Thoracic aorta (tissue), 2 donors: ENCODE measurements at places on chromosomes 7 and 10. TPM values are rescaled to one million over a fixed set of nuclear protein-coding genes. Genes with fewer than 3 reads are reported as not detected.
A peak's percentile ranks its signal among the peaks of the same experiment; 100 is the strongest.

- H3K36me3 ChIP-seq: no peaks in the 10 kb centered on the region
- H3K27me3 ChIP-seq: no peaks in the 10 kb centered on the region
- DNase-seq: no peak
- no peak overlapping the region for H3K4me3 ChIP-seq
Measured at GRCh38 chr7:42202601-42203000, 34.4 kb downstream of the GLI3 start.

DNA sequence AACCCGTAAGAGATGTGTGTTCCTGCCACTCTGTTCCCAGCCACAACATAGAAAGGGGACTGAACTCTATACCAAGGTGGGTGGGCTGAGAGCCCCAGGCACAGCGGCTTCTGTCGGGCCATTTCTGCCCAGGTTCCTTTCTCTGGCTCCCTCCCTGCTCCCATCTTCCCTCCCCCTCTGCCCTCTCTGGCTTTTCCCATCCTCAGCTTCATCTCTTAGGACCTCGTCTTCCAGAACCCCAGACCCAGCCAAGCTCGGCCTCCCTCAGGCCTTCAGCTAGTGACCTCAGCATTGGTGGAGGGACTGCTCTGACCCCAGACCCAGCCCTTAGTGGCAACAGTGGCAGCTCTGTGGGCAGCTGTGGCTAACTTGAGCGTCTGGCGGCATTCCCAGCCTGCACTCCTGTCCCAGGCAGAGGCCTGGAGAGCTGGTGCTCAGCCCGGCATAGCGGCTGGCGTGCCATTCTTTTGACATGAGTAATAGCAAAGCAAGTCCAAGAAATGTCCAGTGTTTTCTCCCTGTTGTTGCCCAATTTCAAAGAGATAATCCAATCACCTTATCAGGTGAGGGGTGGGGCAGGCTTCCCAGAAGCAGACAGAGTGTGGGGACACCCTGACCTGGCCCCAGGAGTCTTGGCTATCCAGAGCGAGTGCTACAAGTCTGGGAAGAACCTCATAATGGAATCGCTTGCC lies 15.9 kb downstream of the PTPRE start:
- H3K4me1 ChIP-seq: peaks cover 40% of the 10 kb centered on the region
- peak overlapping the region; percentile 6 for H3K4me3 ChIP-seq
- DNase-seq: peak; percentile 66
- no peaks in the 10 kb centered on the region for H3K36me3 ChIP-seq
- H3K27ac ChIP-seq: peak overlapping the region; percentile 73
- no peaks in the 10 kb centered on the region for H3K27me3 ChIP-seq

GRCh38 chr10:110340122-110340521 lies 35.4 kb upstream of the SMNDC1 start:
- no peak for DNase-seq
- H3K27ac ChIP-seq: no peak overlapping the region
- no peaks in the 10 kb centered on the region for H3K4me1 ChIP-seq
- H3K27me3 ChIP-seq: no peaks in the 10 kb centered on the region

DNA sequence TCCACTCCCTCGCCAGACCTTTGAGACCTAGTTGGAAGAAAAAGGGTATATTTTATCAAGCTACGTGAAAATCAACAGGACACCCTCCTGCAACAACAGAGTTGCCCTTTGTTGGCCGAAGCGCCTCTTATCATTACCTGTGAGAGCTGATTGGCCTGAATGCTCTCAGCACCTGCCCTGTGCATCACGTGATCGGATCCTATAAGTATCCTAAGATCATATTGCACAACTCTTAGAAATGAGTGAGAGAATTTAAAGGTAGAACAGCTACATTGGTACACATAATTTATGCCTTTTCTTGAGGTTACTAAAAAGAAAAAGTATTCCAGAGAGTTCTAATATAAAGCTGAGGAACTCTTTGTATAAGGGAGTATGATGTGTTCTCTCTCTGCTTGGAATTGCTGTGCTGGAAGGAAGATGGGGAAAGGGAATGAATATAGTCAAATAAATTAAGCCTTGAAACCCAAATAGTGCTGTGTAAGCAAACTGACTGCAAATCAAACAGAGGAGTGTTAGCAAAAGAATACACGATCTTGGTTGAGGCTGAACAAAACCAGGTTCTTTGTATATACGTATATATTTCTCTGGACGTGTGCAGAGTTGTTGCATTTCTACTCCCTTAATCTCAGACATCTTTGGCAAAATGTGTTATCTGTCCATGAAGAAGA lies 69.3 kb downstream of the LRRC4 start:
- no peak overlapping the region for H3K27ac ChIP-seq
- no peak overlapping the region for H3K4me3 ChIP-seq
- no peaks in the 10 kb centered on the region for H3K36me3 ChIP-seq
- no peak for DNase-seq

- no peak overlapping the region for H3K27ac ChIP-seq
- DNase-seq: no peak
- no peaks in the 10 kb centered on the region for H3K27me3 ChIP-seq
- no peaks in the 10 kb centered on the region for H3K4me1 ChIP-seq
- H3K4me3 ChIP-seq: no peak overlapping the region
Measured at GRCh38 chr7:156845379-156846101, 47.4 kb downstream of the LMBR1 start.

- no peaks in the 10 kb centered on the region for H3K27me3 ChIP-seq
- H3K4me3 ChIP-seq: no peak overlapping the region
- H3K36me3 ChIP-seq: no peaks in the 10 kb centered on the region
- no peak overlapping the region for H3K27ac ChIP-seq
- DNase-seq: no peak
Measured at GRCh38 chr10:83229991-83230390, 909.3 kb upstream of the GHITM start.

DNA sequence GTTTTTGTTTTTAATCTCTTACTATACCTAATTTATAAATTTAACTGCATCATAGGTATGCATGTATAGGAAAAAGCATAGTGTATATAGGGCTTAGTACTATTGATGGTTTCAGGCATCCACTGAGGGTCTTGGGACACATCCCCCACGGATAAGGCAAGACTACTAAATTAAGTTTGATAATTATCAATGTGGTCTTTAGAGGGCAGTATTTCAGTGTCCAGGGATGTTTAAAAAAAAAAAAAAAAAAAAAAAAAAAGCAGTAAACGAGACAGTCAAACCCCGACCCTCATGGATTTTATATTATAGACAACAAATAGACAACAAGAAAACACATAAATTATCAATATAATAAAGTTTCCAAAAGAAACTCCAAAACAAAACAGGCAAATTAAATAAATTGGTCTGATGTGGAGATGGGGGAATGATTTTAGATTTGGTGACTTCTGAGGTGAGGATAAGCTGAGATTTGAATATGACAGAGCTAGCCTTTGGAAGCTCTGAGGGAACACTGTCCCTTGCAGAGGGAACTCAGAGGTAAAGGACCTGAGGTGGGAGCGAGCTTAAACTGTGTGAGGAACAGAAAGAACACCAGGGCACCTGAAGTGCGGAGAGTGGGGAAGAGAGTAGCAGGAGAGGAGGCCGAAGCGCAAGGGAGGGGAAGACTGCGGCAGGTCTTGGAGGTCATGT lies 14.8 kb downstream of the ACSM6 start:
- H3K27me3 ChIP-seq: no peaks in the 10 kb centered on the region
- H3K4me3 ChIP-seq: no peak overlapping the region
- no peaks in the 10 kb centered on the region for H3K36me3 ChIP-seq
- DNase-seq: no peak
- H3K27ac ChIP-seq: no peak overlapping the region
- no peaks in the 10 kb centered on the region for H3K4me1 ChIP-seq

Gene PON3
- total RNA-seq: not detected

Gene CALY
- not detected for total RNA-seq

DNA sequence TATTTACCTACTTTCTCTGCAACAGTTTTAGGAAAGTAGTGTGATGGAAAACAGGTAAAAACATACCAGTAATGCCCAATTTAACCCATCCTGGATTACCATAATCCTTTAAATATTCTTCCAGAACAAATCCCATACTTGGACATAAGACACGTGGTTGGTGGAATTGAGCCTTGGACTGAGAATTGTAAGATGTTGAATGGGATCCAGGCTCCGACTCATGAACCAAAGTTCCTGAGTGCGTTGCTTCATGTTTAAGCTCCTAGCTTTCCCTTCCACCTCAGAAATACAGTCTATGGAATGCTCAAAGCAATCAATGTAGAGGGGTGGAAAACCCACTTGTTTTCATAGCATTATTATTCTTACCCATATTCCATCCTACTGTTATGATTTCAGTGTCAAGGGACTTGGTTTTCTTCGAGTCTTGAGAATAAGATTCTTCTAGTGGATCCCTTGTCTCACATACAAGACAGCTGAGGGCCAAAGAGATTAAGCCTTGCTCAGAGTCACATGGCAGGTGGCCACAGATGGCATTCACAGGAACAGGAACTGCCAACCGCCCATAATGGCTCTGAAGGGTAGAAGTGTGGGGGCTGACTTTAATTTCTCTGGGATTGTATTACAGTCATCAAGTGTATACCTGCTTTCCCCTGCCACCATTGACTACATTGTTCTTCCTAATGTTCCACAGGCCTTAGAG lies 171.2 kb downstream of the GFRA1 start:
- no peaks in the 10 kb centered on the region for H3K36me3 ChIP-seq
- H3K4me1 ChIP-seq: no peaks in the 10 kb centered on the region
- H3K27ac ChIP-seq: no peak overlapping the region
- H3K27me3 ChIP-seq: no peaks in the 10 kb centered on the region

Gene RTKN2
- not detected for total RNA-seq

DNA sequence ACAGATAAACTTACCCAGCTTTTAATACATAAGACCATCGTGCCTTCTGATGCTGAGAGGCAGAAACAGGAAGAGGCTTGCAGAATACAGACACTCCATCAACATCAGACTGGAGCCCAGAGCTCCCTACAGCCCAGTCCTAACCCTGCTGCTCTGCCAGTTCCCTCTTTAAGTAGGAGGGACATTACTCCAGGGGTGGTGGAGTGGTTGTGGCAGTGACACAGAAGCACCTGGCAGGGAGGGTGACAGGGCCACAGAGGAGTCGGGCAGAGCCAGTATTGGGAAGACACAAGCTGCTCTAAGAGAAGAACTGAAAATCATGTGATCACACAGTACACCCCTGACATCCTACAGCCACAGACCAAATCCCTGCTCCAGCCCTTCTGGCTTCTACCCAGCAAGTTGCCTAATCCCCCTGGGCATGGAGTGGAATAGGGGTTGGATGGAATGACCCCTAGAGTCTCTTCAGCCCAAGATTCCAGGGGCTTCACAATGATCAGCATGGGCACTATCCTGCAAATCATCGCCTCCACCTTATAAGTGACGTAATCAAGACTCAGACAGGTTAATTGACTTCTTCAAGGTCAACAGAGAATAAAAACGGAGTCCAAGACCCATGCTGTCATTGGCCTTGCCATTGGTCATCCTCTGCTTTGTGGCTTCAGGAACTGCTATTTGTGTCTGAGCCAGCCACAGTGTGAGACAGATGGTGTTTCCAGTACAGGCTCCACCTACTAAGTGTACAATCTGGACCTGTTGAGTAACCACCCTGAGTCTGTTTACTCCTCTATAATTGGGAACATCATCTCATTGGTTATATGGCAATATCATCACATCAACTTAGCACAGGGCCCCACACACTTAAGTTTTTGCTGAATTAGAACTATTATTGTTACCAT lies 61.1 kb upstream of the ZMIZ1 start:
- H3K27ac ChIP-seq: no peak overlapping the region
- H3K4me1 ChIP-seq: no peaks in the 10 kb centered on the region
- H3K4me3 ChIP-seq: no peak overlapping the region

Gene ITPRID1
- not detected for total RNA-seq

GRCh38 chr7:36736090-36736898 lies 12.0 kb upstream of the AOAH start:
- H3K27me3 ChIP-seq: no peaks in the 10 kb centered on the region
- DNase-seq: no peak
- no peaks in the 10 kb centered on the region for H3K4me1 ChIP-seq
- no peak overlapping the region for H3K4me3 ChIP-seq
- H3K27ac ChIP-seq: no peak overlapping the region

Gene MMP21
- total RNA-seq: not detected

- no peaks in the 10 kb centered on the region for H3K4me1 ChIP-seq
- no peaks in the 10 kb centered on the region for H3K27me3 ChIP-seq
- peaks cover 29% of the 10 kb centered on the region for H3K36me3 ChIP-seq
- no peak for DNase-seq
Measured at GRCh38 chr7:149733924-149734790, 39.2 kb downstream of the ZNF467 start.

DNA sequence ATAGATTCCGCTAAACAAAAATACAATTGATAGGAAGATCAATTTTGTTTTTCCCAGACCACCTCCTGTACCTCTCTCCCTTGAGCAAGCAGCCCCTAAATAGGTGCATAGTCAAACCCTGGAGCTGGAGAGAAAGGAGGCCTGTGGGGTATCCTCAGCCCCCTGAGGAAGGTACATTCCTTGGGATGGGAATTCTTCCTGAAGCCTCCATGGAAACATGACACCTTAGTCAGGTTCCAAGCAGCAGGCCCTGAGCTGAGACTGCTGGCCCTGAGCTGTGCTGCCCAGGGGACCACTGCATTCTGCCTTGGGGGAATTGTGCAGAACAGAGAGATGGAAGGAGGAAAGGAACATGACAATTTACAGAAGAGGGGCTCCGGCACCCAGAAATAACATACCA lies 7.4 kb downstream of the HNRNPF start:
- H3K36me3 ChIP-seq: no peaks in the 10 kb centered on the region
- H3K4me1 ChIP-seq: peaks cover 84% of the 10 kb centered on the region
- H3K27me3 ChIP-seq: no peaks in the 10 kb centered on the region
- no peak overlapping the region for H3K4me3 ChIP-seq
- no peak for DNase-seq
- H3K27ac ChIP-seq: no peak overlapping the region

Gene EPHA1
- 0.49 TPM for total RNA-seq

Gene MTPN
- 95.0 TPM for total RNA-seq

Gene JCAD
- 103 TPM for total RNA-seq

DNA sequence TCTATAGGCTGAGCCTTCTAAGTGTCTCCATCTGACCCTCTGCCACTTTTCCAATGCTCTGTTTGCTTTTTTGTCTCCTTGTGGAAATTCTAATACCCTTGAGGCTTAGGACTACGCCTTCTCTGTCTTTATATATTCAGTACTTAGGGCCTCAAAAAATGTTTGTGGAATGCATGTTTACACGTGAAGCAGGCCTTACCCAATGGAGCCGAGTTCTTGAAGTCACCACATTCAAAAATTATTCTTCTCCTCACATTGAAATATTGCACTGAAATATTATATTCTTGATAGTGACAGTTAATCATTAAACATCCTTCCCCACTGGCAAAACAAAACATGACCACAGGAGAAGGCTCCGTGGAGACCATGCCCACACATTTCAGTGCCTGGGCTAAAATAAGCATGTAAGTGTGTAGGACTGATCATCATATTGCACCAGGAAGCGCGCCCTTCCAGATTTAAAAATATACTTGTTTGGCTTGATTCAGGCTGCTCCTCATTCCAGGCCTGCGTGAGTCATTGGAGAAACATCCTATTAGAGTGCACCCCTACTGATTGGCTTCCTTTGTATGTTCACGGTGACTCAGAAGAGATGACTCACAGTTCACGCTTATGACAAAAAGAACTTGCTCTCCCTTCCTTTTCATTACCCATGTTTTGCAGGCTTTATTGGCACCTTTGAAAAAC lies 307.4 kb upstream of the AOAH start:
- DNase-seq: peak; percentile 88
- H3K4me1 ChIP-seq: peaks cover 19% of the 10 kb centered on the region
- H3K27me3 ChIP-seq: no peaks in the 10 kb centered on the region
- peak overlapping the region; percentile 85 for H3K27ac ChIP-seq

GRCh38 chr7:36896956-36897590 lies 172.8 kb upstream of the AOAH start:
- H3K27me3 ChIP-seq: no peaks in the 10 kb centered on the region
- H3K4me1 ChIP-seq: no peaks in the 10 kb centered on the region
- no peak overlapping the region for H3K27ac ChIP-seq
- no peak for DNase-seq
- no peaks in the 10 kb centered on the region for H3K36me3 ChIP-seq
- H3K4me3 ChIP-seq: no peak overlapping the region

Gene GPR15LG
- not detected for total RNA-seq
